ENCODE measurements at places on chromosomes 2 and 18. TPM values are rescaled to one million over a fixed set of nuclear protein-coding genes. Genes with fewer than 3 reads are reported as not detected.

Gene COLEC12
- total RNA-seq, result 7.9 TPM

GRCh38 chr2:200041639-200042038 is 86.3 kb downstream of the MAIP1 start:
- H3K36me3 ChIP-seq, result no peaks in the 10 kb centered on the region
- no peaks in the 10 kb centered on the region for H3K4me1 ChIP-seq

- no peak for DNase-seq
- no peak overlapping the region for H3K4me3 ChIP-seq
Measured at GRCh38 chr2:28294451-28294850, 98.2 kb upstream of the FOSL2 start.

DNA sequence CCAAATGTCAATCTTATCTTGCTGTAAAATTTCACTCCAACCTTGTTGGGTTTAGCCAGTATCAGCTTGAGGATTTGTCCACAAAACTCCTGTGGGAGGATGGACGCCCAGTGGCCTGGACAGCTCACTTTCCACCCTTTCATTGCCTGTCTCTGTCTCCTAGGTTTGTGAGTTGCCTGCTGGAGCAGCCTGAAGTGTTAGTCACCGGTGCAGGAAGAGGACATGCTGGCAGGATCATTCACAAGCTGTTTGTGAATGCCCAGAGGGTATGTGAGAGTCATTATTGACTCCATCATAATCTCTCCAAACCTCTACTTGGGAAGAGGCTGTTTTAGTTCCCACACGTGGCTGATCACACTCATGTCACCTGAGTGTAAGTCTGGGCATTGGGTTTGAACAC is 112.3 kb downstream of the RAB3GAP1 start:
- H3K27ac ChIP-seq, result no peak overlapping the region
- no peaks in the 10 kb centered on the region for H3K4me1 ChIP-seq
- no peaks in the 10 kb centered on the region for H3K27me3 ChIP-seq
- no peak for DNase-seq
- H3K4me3 ChIP-seq, result no peak overlapping the region
- peaks cover 97% of the 10 kb centered on the region for H3K36me3 ChIP-seq

- no peaks in the 10 kb centered on the region for H3K36me3 ChIP-seq
- no peak overlapping the region for H3K4me3 ChIP-seq
- peaks cover 2% of the 10 kb centered on the region for H3K27me3 ChIP-seq
- no peak for DNase-seq
- no peak overlapping the region for H3K27ac ChIP-seq
Measured at GRCh38 chr18:5318061-5318700, 22.7 kb upstream of the ZBTB14 start.

All from heart left ventricle (tissue), 16 donors.